G401 (cell line): ENCODE measurements at places on chromosomes 1 and 21. TPM values are rescaled to one million over a fixed set of nuclear protein-coding genes. Genes with fewer than 3 reads are reported as not detected.

- DNase-seq: no peak
These were observed 7.5 kb downstream of the LRRC3 start for GRCh38 chr21:44462834-44463200.

DNA sequence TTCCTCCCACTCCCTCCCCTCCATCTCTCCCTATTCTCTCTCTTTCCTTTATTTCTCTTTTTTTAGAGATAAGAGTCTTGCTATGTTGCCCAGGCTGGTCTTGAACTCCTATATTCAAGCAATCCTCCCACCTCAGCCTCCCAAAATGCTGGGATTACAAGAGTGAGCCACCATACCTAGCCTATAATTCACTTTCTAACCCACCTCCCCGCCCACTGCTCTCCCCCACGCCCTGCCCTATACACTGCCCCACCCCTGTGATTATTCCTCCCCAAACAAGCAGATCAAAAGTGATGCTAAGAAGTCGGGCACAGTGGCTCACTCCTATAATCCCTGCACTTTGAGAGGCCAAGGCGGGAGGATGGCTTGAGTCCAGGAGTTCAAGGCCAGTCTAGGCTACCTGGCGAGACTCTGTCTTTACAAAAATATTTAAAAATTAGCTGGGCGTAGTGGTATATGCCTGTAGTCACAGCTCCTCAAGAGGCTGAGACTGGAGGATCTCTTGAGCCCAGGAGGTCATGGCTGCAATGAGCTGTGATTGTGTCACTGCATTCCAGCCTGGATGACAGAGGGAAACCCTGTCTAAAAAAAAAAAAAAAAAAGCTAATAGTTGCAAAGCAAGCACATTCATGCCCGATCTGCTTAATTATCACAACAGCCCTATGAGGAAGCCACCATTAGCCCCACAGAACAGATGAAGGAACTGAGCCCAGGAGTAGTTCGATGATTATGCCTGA lies 12.8 kb upstream of the E2F2 start:
- no peak for DNase-seq

GRCh38 chr1:95984798-95985374 lies 736.7 kb upstream of the PTBP2 start:
- no peak for DNase-seq

The KRTAP10-8 gene
- total RNA-seq: not detected in 2 replicates

- no peak for DNase-seq
These were observed 119.6 kb downstream of the TOMM20 start for GRCh38 chr1:235009074-235009473.

GRCh38 chr1:99407018-99407417 lies 142.7 kb downstream of the PLPPR4 start:
- no peak for DNase-seq
